ENCODE measurements at places on chromosomes 5 and 9.

DNA sequence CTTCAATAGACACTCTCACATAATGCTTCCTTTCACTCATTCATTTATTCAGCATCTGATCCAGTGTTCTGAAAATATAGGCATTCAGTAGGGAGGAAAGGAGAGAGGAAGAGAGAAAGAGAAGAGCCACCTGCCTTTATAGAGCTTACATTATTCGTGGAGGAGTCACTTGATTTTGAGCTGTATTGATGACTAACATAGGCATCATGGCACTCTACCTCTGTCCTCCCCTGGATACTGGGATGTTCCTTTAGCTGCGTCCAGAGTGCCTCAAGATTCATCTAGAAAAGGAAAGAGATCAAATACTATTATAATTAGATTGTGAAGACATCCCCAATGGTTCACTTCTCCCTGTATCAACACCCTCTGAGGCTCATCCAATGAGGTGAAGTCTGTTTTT, 345.1 kb downstream of the SPATA31D1 start:
- no peak for DNase-seq

DNA sequence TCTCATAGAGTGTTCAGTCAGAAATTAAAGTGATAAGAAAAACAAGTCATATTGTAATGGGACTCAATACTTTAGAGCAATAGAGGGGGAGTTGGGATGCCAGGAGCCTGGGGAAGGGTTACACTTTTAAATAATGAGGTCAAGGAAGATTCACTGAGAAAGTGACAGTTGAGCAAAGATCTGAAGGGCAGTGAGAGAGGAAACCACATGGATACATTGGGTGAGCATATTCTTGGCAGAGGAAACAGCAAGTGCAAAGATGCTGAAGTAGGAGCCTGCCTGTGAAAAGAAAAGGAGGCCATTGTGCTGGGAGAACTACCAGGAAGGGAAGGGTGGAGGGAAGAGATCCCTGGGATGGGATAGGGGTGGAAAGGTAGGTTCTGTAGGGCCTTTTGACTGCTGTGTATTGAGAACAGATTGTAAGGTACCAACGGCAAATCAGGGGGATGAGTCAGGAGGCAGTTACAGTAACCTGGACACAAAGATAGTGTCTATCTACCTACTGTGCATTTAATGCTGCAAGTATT, 79.4 kb downstream of the PAM start:
- no peak for DNase-seq

GRCh38 chr5:7850395-7851239, at the start of gene CFAP90:
Gene CFAP90, minus strand, starts transcription at chr5:7851133. Its CDS starts 112 bp downstream, at chr5:7851021.
- peak; percentile 65 for DNase-seq

- DNase-seq, result no peak
Observed at GRCh38 chr5:29720954-29721353, 1472.5 kb upstream of the CDH6 start.

DNA sequence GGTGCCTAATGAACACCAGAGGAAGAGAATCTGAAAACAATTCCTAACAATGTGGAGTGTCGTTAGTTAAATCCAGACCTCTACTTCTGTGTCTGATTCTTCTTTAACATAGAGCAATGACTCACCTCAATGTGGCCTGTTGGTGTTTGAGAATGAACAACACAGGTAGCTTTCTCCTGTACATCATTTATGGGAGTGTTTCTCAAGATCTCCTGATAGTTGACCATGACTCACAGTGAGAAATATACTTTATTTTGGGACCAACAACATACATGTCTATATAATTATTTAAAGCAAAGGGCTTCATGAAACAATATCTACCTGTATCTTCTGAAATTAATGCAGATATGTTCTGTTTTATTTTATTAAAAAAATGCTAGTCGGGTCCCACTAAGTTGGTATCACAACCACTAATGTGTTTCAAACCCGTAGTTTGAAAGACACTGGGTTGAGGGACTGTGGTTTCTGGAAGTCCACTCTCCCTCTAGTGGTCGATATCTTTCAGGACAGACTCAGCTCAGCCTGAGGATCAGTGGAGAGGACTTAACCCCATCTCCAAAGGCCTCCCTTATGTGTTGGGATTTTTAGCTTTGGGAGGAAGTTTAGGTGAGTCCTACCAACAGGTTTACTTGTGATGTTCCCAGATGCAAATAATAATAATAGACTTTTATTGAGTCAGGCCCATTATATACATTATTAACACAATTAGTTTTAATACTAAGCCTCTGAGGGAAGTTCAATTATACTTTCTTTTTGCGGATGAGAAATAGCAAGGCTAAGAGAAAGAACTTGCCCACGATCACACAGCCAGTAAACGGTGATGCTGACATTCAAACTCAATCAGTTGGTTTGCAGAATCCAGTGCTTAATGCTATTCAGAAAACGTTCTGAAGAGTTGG, 70.0 kb upstream of the KLF9 start:
- DNase-seq, result no peak
